Hair follicle dermal papilla cell (primary cell): ENCODE measurements at places on chromosomes 7 and 10. TPM values are rescaled to one million over a fixed set of nuclear protein-coding genes. Genes with fewer than 3 reads are reported as not detected.

LIPM gene
- total RNA-seq, result not detected in 2 replicates

HGF gene
- 1.8 and 4.5 TPM in 2 replicates for total RNA-seq

CASP2 gene
- total RNA-seq, result 8.1 and 9.6 TPM in 2 replicates

IDI2 gene
- total RNA-seq, result not detected in 2 replicates

EPHA1 gene
- not detected in 2 replicates for total RNA-seq

ALOX5 gene
- total RNA-seq, result not detected in 2 replicates

C10orf71 gene
- not detected in 2 replicates for total RNA-seq

DRGX gene
- total RNA-seq, result not detected in 2 replicates

NRG3 gene
- total RNA-seq, result not detected in 2 replicates

TPK1 gene
- 2.4 and 3.5 TPM in 2 replicates for total RNA-seq

FAM24A gene
- not detected in 2 replicates for total RNA-seq

NET1 gene
- 44.7 and 49.7 TPM in 2 replicates for total RNA-seq

HPS1 gene
- total RNA-seq, result 66.0 and 70.7 TPM in 2 replicates

SUN3 gene
- total RNA-seq, result not detected in 2 replicates

CCSER2 gene
- 49.7 and 52.6 TPM in 2 replicates for total RNA-seq

LRRD1 gene
- 0.16 TPM in 1 of 2 replicates, not detected in the other for total RNA-seq

ANKRD7 gene
- 2.9 and 3.1 TPM in 2 replicates for total RNA-seq

ADAM22 gene
- 3.0 and 5.5 TPM in 2 replicates for total RNA-seq

DPYSL4 gene
- 4.4 and 6.1 TPM in 2 replicates for total RNA-seq

FZD1 gene
- total RNA-seq, result 43.2 and 43.6 TPM in 2 replicates

TMEM229A gene
- not detected in 2 replicates for total RNA-seq

GJD4 gene
- total RNA-seq, result 0.16 TPM in 1 of 2 replicates, not detected in the other

HOXA2 gene
- 0.12 and 0.32 TPM in 2 replicates for total RNA-seq

SPDYE1 gene
- under 0.01 TPM in 1 of 2 replicates, not detected in the other for total RNA-seq

MICALL2 gene
- 13.4 and 17.2 TPM in 2 replicates for total RNA-seq

EBLN1 gene
- not detected in 2 replicates for total RNA-seq

FAM24B gene
- 1.9 and 4.1 TPM in 2 replicates for total RNA-seq

EPDR1 gene
- 19.8 and 32.2 TPM in 2 replicates for total RNA-seq
